ENCODE measurements at places on chromosomes 13 and 19.

DNA sequence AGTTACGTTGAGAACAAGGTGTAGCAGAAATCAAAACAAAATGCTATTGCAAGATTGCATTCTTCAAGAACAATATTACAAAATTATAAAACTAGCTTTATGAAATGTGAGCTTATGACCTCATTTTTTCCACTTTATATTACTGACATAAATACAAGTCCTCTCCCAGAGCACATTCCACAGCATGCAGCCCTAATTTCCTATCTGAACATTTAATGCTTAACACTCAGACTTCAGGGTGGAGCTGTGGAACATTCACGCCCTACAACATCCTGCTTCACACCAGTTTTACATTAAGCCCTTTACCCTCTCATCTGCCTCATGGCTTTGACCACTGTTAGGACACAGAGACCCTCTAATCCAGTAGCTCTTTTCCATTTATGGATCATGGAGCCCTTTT is 65.5 kb downstream of the EPSTI1 start:
- peak; percentile 41 for ATAC-seq

GRCh38 chr13:95289020-95289444 is 12.2 kb downstream of the ABCC4 start:
- ATAC-seq: no peak

DNA sequence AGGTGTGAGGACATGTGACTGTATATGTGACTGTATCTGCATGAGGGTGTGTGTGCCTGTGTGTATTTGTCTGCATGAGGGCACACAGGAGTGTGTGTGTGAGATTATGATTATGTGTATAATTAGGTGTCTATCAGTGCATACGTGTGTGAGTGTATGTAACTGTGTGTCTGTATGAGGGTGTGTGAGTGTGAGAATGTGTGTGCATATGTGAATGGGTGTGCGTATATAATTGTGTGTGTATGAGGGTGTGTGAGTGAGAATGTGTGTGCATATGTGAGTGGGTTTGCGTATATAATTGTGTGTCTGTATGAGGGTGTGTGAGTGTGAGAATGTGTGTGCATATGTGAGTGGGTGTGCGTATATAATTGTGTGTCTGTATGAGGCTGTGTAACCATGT is 3.0 kb upstream of the ACSBG2 start:
- ATAC-seq: no peak

DNA sequence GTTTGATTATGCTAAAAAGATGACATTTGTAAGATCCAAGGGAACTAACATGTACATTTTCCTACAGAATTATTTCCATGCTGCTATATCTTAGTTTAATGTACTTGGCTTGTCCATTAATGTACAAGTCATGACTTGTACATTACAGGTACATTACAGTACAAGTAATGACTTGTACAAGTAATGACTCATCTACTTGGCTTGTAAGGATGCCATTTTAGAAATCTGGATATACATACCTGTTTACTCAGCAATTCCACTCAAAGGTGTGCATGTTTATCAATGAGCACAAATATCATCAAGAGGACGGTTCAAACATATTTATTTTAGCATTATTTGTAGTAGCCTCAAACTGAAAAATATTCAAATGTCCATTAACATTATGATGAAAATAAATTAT is 87.0 kb upstream of the TRPC4 start:
- ATAC-seq: no peak

DNA sequence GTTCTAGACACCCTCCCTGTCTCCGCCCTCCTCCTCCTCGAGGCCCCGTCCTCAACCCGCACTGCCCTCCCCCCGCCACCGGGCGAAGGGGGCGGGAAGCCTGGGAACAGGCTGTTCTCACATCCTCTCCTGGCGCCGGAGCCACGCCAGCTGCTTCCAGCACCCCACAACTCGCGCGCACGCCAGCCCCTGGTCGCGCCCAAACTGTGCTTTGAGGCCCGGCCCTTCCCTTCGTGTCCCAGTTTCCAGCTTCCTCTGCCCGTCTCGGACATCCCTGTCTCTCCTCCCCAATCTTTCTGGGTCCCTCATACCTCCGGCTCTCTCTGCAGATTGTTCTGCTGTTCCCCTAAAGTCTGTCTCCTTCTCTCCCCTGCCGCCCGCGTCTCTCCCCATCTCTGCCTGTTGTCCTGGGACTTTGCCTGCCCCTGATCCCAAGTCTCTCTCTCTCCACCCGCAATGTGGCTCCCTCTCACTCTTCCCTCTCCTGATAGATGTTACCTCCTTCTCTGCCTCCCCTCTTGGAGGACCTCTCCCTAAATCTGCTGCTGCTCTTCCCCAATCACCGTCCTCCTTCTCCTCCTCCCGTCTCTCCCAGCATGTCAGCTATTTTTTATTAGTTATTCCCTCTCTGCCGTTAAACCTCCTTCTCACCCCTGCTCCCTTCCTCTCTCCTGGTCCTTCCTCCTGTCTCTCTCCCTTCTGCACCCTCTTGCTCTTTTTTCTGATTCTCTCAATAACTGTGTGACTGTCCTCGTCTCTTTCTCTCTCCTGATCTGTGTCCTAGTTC is 14.2 kb downstream of the DPF1 start:
- peak; percentile 21 for ATAC-seq

GRCh38 chr13:24087605-24088225 is 72.8 kb upstream of the SPATA13 start:
- no peak for ATAC-seq

- ATAC-seq: peak; percentile 46
These were observed 32.6 kb downstream of the UBL3 start for GRCh38 chr13:29817604-29818378.

- peak; percentile 73 for ATAC-seq
These were observed 146.8 kb downstream of the ABCC4 start for GRCh38 chr13:95154413-95154886.

Data from motor neuron (in vitro differentiated cells).